ENCODE measurements at places on chromosomes 2 and 18.

DNA sequence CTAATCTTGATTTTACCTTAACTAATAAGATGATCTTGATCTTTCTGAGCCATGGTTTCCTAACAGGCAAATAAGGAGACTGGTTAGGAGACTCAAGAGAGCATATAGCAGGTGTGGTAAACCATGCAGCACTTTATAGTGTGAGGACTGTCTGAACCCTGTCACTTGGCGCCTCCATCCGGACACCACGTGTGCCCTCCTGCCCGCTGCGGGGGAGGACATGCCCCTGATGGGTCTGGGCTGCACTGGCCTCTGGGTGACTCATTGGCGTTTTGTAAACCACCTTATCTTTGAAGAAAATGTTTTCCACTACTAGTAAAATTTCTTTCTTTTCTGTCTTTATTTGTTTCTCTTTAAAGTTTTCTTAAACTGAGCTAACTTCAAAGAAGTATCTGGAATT is 131.1 kb downstream of the FMNL2 start:
- no peak for DNase-seq

DNA sequence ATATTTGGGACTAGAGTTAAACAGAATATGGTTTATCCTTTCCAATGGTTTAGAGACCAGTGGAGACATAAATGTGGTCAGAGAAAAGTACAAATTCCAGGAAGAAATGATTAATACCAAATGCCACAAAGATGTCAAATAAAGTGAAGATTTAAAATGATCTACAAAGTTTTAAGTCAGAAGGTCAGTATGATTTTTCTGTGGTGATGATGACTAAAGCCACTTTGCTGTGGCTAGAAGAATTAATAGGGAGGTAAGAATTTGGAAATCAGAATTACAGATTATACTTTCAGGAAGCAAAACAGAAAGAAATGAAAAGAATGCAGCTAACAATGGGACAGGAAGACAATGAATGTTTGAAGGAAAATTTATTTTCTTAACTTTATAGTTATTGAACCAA is 91.5 kb upstream of the CDH7 start:
- no peak for DNase-seq

DNA sequence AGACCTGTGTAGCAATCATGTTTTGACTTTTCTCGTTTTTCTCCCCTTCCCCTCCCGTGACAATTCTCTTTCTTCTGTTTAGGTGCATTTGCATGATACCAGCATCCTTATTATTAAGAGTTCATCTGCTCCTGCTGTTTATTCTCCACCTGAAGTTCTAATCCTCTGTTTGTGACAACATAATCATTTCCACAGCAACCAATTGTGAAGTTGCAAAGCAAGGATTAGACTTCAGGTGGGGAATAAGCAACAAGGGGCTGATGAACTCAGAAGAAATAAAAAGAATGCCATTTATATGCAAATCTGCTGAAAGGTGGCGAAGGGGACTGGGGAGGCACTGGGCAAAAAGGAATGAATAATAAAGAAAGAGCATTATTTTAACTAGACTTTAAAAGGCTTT is 124.8 kb upstream of the LINC00305 start:
- peak; percentile 59 for DNase-seq

GRCh38 chr18:65735155-65735554 is 15.7 kb upstream of the CDH7 start:
- no peak for DNase-seq

GRCh38 chr18:56235481-56236013 is 402.8 kb downstream of the TXNL1 start:
- no peak for DNase-seq

DNA sequence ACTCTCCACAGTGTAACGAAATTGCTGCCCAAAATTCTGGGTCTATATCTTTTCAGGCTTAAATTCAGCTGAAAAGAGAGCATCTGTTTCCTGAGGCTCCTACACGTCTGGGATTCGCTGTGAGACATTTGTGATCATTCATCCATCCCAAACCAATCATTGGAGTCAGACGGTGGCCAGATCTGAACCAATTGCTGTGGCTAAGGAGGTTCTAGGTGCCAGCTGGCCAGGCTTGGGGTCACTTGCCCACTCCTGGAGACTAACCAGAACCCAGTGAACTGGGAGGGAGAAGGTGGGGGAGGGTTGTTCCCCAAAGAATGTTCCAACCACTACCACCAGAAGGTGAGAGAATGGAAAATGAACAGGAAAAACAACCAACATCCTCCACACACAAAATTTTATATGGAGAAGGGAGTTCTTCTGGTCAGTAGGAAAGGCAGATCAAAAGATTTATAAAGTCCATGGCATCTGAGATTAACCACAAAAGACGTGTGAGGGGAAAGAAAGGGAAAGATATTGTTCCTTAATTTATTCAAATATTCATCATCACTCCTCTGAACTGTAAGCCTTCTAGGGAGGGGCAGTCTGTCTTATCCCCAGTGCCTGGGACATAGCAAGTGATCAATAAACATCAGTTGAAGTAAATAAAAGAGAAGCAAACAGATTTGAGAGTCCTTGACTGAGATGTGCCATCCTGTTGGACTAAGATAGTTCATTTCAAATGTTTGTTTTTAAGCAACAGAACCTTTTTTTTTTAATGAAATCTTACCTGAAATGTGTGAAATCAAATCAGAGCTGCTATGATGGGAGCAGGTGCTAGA is 3.0 kb upstream of the RTKN start:
- DNase-seq, result no peak

DNA sequence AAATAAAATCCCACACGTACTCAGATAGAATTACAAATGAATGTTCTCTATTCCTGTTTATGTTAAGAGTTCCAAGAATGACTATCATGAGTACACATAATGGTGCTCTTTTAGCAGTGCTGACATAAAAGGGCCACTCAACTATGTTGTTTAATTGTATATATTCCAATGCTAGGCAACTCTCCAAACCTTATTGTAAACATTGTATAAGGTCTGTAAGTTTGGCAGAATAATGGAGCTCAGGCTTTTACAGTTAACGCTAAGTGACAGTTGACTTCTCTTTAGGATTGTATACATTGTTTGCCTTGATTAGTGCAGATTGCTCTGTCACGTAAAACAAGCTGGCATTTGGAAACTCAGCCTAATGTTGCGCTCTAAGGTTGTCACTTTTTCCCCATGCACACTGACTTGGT is 20.8 kb downstream of the RBMS1 start:
- no peak for DNase-seq

DNA sequence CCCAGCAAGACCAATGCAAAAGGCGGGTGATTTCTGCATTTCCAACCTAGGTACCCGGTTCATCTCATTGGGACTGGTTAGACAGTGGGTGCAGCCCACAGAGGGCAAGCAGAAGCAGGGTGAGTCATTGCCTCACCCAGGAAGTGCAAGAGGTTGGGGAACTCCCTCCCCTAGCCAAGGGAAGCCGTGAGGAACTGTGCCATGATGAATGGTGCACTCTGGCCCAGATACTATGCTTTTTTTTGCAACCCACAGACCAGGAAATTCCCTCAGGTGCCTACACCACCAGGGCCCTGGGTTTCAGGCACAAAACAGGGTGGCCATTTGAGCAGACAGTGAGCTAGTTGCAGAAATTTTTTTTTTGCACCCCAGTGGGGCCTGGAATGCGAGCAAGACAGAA is 662.6 kb upstream of the ACVR2A start:
- no peak for DNase-seq

- no peak for DNase-seq
Measured at GRCh38 chr2:166803373-166804000, 84.8 kb upstream of the XIRP2 start.

DNA sequence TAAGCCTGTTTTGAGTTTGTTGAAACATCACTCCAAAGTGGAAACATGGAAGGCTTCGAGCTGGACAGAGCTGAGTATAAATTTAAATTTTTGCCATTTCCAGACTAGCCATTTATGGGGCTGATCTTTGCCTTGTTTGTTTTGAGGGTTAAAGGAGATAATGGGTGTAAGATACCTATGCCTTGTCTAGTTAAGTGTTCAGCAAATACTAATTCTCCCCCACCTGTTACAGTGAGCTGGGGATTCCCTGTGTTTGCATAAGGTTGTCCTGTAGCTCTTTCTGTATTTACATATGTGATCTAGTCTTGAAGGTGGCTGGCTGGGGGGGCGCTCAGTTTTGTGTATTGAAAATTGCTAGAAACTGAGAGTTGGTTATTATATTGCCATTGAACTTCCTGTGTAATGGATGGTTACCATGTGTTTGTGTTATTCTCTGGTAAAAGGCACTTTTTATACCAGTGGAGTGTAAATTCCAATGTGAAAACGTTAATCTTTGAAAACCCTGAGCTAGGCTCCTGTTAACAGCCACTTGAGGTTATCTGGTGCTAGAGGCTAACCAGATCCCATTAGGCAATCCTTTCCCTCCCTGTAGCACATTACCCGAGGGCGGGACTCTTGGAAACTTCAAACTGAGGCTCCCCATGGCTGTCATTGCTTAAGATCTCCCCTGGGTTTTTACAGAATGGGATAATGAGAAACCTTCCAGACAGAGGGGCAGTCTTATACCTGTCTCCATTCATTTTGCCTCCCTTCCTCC is 26.7 kb downstream of the TANC1 start:
- peak; percentile 72 for DNase-seq

GRCh38 chr2:1136067-1136466 is 185.4 kb downstream of the SNTG2 start:
- DNase-seq, result peak; percentile 66

DNA sequence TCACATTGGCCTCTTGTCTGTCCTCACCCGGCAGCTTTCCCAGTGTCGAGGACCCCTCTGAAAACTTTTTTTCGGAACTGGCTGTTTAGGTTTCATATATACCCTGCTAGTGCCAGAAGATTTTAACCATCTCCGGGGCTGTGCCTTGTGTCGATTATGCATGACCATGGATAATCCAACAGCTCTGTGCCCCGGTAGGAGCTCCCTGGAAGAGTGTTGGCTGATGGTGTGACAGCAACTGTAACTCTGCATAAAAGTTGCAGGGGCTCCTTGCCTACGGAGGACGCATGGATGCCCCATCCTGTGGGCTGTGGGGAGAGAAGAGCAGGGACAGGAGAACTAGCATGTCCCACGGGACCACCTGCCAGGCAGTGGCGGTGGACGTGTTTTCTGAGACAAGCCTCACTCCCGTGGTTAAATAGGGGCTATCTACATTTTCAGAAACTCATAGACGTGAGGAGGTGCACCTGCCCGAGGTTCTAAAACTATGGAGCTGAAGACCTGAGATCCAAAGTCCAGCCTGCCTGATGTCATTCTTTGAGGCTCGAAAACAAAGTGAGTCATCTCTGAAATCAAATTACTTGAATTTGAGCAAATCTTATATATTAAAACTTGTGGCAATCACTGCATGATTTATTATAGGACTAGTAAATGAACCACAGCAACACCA is 437.2 kb upstream of the HS6ST1 start:
- DNase-seq, result no peak

GRCh38 chr2:42342795-42343241 is 18.2 kb downstream of the COX7A2L start:
- peak; percentile 24 for DNase-seq

- no peak for DNase-seq
Measured at GRCh38 chr18:59966913-59967312, 67.1 kb downstream of the PMAIP1 start.

GRCh38 chr18:45387229-45387628 is 228.0 kb upstream of the SLC14A2 start:
- no peak for DNase-seq

GRCh38 chr2:99822474-99823207 is 319.7 kb downstream of the AFF3 start:
- peak; percentile 54 for DNase-seq

- peak; percentile 54 for DNase-seq
Measured at GRCh38 chr18:8707556-8708300, 2.4 kb downstream of the MTCL1 start.

- DNase-seq, result no peak
Measured at GRCh38 chr2:167183931-167184330, 295.7 kb downstream of the XIRP2 start.

GRCh38 chr18:79926715-79927606 is 24.5 kb downstream of the SLC66A2 start:
- DNase-seq, result no peak

- DNase-seq, result no peak
Measured at GRCh38 chr18:30016179-30016578, 1026.4 kb downstream of the DSC3 start.

GRCh38 chr2:230902180-230902899 is 22.7 kb downstream of the GPR55 start:
- DNase-seq, result peak; percentile 86

DNA sequence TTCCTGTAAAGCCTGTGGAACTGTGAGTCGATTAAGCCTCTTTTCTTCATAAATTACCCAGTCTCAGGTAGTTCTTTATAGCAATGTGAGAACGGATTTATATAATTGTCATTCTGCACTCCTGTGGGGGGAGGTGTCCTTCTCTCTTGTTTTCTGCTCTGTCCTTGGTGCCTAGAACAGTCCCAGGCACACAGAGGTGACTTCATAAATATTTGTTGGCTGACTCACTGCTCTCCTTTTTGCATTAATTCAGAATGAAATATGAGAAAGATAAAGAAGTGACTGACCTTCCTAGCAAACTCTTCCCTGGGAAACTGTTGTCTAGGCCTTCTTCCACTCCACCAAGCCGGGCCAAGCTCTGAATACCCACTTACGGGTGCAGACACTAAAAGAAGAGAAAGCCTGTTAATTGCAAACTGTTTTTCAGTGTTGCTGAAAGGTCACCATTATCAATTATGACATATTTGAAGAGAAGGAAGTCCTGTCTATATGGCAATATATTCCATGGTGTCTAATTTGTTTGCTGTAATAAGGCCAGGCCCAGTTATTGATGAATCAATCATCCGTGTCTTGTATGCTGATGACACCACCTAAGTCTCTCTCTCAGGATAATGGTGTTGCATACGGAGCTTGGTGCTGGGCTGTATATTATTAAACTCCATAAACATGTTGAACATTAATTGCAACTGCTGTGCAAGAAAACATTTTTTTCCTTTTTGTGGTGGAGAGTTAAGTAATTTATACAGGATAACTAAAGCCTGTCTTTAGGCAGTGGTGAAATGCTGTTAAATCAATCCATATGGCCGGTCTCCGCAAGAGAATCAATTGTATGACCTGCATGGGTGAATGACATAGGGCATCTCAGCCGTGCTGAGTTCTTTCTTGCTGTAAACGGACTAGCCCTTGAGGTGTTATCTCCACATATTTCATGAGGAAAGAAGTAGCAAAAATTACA is 567.5 kb downstream of the SLC4A3 start:
- DNase-seq, result no peak

DNA sequence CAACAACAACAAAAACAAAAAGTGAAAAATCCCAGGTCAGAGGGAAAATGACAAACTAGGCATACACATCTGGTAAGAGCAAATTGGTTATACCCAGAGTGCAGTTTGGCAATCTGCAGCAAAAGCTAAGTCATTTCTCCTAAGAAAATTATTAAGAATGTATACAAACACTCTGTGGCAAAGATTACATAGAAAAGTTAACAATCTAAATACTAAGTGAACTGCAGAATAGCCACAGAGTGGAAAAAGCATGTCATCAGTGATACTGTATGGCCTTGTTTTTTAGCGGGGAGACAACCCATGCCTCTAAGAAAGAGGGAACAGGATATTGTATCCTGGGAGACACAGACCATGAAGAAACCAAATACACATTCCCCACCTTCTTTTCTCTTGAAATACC is 136.0 kb upstream of the ITGB6 start:
- no peak for DNase-seq

DNA sequence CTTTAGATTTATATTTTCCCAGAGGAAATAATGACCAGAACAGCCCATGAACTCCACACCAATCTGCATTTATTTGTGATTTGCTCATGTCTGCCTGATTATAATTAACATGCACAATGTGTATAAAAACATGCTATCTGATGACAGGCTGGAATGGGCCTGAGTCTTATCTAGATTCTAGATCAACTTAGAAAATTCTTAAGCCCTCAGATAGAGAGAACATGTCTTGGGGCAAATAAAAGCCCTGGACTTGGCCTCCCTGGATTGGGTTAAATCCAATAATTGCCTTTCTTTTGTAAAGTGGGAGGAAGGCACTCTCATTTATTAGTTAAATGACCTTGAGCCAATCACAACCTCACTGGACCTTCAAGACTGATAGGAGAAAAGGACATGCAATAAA is 61.8 kb downstream of the EVA1A start:
- DNase-seq, result no peak

Data from H7 (cell line).